ENCODE measurements at places on chromosomes 12 and 14. TPM values are rescaled to one million over a fixed set of nuclear protein-coding genes. Genes with fewer than 3 reads are reported as not detected.

DNA sequence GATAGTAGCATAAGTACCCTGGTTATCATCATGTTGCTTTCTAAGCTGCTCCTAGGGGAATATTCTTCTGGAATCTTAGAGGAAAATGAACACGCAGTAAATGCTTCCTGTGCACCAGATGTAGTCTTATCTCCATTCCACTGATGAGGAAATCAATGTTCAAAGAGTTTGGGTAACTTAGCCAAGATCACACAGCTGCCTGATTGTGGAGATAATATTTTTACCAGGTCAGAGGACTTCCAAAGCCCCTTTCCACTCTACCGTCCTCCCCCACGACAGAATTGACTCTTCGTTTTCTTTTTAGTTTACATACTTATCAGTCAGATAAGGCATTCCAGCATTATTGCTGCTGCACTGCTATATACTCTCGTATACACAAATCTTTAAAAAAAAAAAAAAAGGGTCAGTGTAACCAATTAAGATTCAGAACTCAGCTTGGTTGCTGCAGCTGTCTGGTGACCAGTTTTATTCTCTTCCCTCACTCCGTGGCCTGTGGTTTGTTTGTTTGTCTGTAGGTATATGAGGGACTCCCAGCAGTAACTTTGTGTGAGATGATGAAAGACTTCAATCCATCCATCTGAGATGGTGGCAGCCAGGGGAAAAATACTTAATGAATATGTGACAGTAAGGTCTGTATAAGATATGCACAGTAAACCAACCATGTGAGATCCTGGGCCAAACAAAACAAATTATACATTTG is 110.5 kb downstream of the TGFB3 start:
- no peak for DNase-seq

The RNU6-8 gene
- not detected for total RNA-seq

DNA sequence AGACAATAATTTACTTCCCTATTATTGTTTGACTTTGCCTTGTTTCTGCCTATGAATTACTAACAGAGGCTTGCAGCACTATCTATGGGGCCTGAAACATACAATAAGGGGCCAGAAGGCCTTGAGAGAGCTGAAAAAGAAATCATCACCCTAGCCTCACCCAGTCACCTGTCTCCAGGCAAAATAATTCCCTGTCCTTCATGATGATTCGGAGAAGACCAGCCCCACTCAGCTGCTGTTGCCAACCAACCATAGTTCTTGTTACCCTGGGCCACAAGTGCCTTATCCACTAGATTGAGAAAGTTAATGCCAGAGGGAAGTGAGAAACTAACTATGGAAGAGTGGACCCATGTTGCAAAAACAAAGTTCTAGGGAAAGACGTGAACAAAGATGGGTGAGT is 97.1 kb downstream of the ARF6 start:
- DNase-seq = no peak

The SERPINA6 gene
- not detected for total RNA-seq

- no peak for DNase-seq
Observed at GRCh38 chr12:130017591-130018449, 114.0 kb upstream of the TMEM132D start.

DNA sequence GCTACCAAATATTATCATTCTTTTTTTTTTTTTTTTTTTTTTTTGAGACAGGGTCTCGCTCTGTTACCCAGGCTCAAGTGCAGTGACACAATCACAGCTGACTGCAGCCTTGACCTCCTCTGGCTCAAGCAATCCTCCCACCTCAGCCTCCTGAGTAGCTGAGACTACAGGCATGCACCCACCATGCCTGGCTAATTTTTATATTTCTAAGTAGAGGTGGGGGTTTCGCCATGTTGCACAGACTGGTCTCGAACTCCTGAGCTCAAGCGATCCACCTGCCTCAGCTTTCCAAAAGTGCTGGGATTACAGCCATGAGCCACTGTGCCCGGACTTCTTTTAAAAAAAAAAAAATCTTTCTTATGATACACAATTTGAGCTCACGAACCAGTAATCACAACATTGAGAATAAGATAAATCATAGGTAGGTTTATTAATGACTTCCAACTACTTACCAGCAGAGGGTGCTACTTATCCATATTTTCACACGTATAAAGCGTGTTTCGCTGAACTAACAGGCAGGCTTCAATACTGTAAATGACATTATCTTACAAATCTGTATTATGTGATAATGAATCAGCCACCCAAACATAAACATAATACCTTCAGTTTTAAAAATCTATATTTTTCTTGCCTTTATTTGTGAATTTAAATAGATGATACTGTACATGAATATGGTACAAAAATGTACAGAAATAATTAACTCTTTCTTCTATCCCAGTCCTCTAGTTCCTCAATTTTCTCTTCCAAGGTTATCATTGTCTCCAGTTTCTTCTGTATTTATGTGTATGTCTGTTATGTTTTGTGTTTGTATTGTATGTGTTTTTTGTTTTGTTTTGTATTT is 42.5 kb upstream of the BCAT1 start:
- no peak for DNase-seq

The P3H3 gene
- total RNA-seq = 55.0 TPM

The TUNAR gene
- 26.2 TPM for total RNA-seq

DNA sequence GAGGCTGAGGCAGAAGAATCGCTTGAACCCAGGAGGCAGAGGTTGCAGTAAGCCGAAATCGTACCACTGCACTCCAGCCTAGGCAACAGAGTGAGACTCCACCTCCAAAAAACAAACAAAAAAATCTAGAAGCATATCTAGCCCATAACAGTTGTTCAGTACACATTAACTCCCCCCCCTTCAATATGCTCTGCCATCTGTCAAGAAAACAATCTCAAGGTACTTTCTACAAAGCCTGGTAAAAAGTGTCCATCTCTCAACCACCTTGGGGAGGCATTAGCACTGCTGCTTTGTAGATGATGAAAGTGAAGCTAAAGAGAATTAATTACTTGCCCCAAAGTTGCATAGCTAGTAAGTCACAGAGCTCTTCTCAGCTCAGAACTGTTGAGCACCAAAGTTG is 24.9 kb downstream of the LGALS3 start:
- no peak for DNase-seq

The NRL gene
- 2.5 TPM for total RNA-seq

The TMEM132D gene
- total RNA-seq = 6.1 TPM

DNA sequence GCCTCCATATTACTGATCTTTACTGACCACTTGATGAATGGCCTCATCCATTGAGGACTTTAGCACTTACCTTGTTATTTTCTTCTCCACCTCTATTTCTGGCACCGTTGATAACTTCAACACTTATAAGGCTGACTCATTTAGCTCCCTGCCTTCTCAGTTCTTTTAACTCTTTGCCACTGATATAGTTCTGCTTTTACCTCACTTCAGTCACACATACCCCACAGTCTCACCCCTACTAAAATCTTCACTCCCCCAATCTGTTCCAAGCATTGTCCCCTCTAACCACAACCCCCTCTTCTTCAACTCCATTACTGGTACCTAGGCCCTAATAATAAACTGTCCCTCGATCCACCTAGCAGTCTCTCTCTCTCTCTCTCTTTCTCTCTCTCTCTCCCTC is 141.0 kb downstream of the PAH start:
- no peak for DNase-seq

GRCh38 chr12:13940335-13940865 is 41.0 kb downstream of the GRIN2B start:
- DNase-seq = no peak

- no peak for DNase-seq
Observed at GRCh38 chr12:67980391-67980790, 8.9 kb upstream of the IFNG-AS1 start.

DNA sequence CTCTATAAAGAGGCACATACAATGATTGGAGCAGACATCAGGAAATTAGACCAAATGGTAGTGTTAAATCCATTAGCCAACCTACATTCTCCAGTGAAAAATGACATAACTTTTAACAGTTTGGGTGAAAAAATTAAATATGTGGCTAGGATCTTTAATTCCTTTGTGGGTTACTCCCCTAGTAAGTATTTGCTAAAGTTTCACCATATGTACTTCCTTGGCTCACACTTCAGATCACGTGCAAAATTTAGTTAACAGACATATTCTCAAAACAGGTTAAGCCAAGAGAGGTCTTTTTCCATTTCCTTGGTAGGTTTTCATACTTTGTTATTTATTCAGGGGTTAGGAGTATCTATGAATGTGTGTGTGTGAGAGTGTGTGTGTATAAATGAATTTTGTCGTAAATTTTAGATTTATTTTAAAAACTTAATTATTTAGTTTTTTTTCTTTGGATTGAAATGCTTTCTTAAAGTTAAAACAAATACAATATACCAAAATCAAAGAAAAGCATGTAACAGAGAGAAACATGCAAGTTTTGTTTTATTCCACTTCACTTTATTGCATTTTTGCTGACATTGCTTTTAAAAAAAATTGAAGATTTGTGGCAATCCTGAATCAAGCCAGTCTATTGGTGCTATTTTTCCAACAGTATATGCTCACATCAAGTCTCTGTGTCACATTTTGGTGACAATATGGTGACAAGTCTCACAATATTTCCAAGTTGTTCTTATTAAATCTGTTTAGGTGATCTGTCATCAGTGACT is 258.7 kb downstream of the FLRT2 start:
- no peak for DNase-seq

DNA sequence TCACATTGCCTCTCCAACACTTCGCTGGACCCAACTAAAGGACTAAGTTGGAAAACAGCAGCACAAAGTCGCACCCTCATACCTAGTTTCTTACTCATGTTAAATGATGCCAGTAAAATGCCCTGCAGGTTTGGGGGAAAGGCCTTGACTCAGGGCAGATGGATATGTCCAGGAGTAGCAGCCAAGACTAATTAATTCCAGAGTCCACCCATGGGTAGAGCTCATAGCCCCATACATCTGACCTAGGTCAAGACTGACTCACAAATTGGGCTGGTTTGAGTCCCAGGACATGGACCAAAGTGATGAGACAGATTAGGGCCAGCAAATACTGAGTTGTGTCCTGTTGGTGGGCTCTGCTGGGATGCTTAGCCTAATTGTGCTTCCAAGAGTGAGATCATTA is 224.0 kb upstream of the BTG1 start:
- DNase-seq = no peak

- DNase-seq = no peak
Observed at GRCh38 chr14:92654239-92654901, 94.1 kb downstream of the LGMN start.

DNA sequence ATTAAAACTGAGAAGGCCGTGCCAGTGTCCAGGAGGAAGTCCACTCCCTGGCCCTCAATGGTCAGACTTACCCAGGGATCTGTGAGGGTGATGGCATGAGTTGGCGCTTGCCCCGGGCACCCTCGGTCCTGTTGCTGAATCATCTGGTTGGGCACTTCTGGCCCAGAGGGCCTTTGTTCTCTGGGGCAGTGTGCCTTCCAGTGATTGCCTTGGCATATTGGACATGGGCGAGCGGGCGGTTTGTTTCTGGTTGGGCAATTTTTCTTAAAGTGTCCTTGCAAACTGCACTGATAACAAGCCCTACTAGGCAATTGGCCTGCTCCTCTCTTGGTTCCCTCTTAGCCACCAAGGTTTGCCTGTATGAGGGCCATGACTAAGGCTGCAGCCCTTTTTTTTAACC is 69.5 kb upstream of the ZDHHC17 start:
- no peak for DNase-seq

DNA sequence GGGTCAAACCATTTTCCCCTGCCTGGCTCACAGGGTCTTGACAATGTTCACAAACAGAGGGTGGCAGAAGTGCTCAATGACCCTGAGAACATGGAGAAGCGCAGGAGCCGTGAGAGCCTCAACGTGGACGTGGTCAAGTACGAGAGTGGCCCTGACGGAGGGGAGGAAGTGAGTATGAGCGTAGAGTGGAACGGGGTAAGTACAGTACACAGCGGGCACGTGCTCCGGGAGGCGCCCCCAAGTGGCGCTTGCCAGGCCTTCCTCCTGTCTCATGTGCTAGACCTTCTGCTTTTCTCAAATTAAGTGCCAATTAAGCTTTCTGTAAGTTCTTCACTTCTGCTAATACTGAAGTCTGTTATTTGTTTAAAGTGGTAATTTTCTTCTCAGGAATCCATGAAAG is 35.9 kb downstream of the XRCC3 start:
- DNase-seq = peak; percentile 50

The IL23A gene
- 1.5 TPM for total RNA-seq
